Endodermal cell (in vitro differentiated cells): ENCODE measurements at places on chromosomes 3 and 15.

DNA sequence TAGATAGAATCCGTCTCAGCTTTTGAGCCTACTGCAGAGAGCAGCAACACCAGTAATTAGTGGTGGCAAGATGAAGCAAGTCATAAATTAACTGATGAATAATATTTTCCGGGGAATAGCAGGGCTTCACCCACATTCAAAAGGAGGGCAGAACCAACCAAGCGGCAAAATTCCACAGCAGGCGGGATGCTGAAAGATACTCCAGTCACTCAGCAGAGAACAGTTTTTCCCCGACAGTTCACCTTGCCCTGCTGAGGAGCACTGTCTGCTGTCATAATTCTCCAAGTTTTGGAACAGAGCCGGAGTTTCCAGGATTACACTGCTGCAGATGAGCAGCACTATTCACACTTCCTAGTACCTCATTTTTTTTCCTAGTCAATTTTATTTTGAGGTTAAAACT, 274.7 kb downstream of the CD47 start:
- no peak overlapping the region for H3K4me3 ChIP-seq
- DNase-seq = no peak
- H3K4me1 ChIP-seq = no peaks in the 10 kb centered on the region
- H3K27ac ChIP-seq = no peak overlapping the region
- H3K27me3 ChIP-seq = no peaks in the 10 kb centered on the region
- H3K36me3 ChIP-seq = no peaks in the 10 kb centered on the region

GRCh38 chr3:187763850-187764648, 18.8 kb upstream of the BCL6 start:
- DNase-seq = no peak
- no peaks in the 10 kb centered on the region for H3K36me3 ChIP-seq
- no peak overlapping the region for H3K4me3 ChIP-seq
- H3K27ac ChIP-seq = no peak overlapping the region
- H3K4me1 ChIP-seq = peaks cover 11% of the 10 kb centered on the region

DNA sequence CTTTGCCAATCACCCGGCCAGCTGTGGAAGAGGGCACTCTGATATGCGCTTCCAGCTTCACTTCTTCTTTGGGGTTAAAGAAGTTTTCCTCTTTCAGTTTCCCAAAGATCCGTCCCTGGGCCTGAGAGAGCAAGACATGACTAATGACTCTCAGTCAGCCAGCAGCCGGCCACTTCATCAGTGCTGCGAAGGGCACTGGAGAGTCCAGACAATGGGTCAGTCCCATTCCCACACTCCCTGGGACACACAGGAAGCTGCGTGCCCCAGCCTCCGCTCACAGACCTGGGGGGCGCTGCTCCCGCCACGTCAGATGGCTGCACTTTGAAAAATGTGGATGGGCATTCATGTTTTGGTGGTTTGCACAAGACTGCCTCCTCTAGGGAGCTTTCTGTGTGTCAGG, 63.3 kb downstream of the SENP2 start:
- no peak overlapping the region for H3K27ac ChIP-seq
- peaks cover 76% of the 10 kb centered on the region for H3K36me3 ChIP-seq
- DNase-seq = no peak
- H3K4me3 ChIP-seq = no peak overlapping the region
- peaks cover 8% of the 10 kb centered on the region for H3K4me1 ChIP-seq

GRCh38 chr3:42067326-42067725, 23.8 kb upstream of the TRAK1 start:
- DNase-seq = no peak
- peaks cover 7% of the 10 kb centered on the region for H3K4me1 ChIP-seq
- H3K36me3 ChIP-seq = no peaks in the 10 kb centered on the region
- no peaks in the 10 kb centered on the region for H3K27me3 ChIP-seq
